ENCODE measurements at places on chromosomes 3 and 15.

- DNase-seq = no peak
These were observed 32.4 kb upstream of the DYNC1LI1 start for GRCh38 chr3:32603064-32603463.

- DNase-seq = no peak
These were observed 22.9 kb downstream of the NBEAL2 start for GRCh38 chr3:47002171-47003055.

- no peak for DNase-seq
These were observed 50.8 kb downstream of the SLC12A8 start for GRCh38 chr3:125161607-125162219.

DNA sequence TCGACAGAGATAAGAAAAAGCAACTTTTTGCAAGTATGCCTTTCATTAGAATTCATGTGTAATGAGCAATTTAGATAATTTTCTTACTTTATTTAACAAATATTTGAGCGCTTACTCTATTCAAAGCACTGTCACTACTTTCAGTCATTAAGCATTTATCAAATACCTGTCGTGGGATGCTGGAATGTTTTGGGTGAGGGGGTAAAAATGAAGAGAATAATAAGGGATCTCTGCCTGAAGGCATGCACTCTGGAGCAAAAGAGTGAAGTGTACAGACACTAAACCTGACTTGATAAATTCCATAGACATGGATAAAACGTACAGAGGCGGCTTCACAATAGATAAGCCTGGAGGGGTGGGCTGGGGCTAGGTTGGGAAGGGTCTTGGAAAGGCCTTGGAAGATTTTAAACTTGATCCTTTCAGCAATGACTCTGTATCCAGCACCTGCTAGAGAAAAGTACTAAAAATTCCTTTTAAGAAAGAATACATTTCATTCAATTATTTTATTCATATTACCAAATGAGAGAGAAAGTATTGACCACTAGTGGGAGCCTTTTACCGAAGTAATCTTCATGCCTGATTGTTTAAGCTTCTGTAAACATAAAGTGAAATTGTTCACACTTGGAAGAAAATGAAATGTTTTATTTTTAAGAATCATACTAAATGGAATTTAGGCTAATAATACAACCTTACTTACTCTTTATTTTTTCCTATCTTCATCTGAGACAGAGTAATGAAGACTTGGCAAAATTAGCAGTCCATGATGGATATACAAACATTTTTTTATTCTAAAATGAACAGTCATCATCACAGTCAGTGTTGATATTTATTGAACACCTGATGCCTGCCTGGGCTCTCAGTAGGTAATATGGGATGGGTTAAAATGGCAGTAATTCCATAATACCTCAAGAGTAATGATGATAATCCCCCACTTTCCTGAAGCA is 113.2 kb downstream of the PPP2R3A start:
- no peak for DNase-seq

DNA sequence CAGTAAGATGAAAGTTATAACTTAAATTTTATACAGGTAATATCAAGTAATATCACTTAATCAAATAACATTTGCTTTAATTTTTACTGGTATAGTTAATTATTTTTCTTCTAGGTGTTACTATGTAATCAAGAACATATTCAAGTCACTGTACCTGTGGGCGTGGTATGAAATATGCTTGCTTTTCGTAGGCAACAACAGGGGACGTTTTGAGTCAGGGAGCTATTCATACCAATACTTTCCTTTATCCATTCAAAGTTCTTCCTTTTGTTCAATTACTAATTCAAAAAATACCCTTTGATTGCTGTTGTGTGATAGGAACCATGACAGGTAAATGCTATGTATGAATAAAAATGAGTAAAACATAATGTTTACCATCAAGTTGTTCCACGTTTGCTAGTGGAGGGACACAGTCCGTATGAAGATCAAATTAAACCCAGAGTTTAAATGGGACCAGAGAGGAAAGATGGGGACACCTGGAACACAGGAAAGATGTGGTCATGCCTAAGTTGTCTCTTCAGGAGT is 654.0 kb upstream of the KCNMB2 start:
- no peak for DNase-seq

- no peak for DNase-seq
These were observed 29.7 kb downstream of the HAPLN3 start for GRCh38 chr15:88865498-88866099.

DNA sequence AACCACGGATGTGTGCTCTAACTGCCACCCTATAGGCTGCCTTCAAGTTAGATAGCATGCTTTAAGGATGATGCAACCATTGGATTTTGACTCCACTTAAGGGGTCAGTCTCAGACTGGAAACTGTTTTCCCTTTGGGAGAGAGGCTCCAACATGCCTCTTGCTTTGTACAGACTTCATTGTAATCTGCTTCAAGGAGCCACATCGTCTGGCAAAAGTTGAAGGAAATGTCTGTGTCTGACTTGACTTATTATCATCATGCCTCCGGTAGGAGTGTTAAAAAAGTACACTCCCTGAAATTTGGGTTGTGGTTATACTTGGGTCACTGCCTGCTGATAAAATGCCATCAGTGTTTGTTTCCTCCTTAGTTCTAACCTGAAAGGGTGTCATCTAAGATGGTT is 245.4 kb upstream of the CDIN1 start:
- DNase-seq = no peak

DNA sequence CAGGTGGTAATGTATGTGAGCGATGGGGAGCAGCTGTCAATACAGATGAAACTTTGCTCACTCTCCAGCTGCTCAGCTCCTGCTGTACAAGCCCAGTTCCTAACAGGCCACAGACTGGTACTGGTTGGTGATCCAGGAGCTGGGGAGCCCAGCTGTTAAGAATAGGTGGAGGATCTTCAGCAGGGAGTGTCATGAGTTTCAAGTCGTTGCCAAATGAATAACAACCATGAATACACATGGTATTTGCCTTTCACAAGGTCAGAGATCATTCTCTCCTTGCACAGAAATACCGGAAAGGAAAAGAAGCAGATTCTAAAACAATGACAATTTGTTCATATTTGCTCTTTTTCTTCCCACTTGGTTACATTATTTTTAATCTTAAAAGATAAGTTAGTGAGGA is 5.1 kb downstream of the PLSCR1 start:
- DNase-seq = no peak

GRCh38 chr3:134956395-134956794 is 161.3 kb downstream of the EPHB1 start:
- no peak for DNase-seq

DNA sequence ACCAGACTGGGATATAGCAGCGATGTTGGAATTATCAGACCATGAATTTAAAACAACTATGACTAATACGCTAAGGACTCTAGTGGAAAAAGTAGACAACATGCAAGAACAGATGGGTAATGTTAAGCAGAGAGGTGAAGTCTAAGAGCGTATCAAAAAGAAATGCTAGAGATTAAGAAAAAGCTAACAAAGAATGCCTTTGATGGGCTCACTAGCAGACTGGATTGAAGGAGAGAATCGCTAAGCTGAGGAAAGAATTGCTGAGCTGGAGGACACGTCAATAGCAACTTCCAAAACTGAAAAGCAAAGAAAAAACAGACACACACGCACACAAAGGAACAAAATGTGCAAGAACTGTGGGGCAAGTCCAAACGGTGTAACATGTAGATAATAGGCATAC is 20.0 kb upstream of the CMTM6 start:
- no peak for DNase-seq

DNA sequence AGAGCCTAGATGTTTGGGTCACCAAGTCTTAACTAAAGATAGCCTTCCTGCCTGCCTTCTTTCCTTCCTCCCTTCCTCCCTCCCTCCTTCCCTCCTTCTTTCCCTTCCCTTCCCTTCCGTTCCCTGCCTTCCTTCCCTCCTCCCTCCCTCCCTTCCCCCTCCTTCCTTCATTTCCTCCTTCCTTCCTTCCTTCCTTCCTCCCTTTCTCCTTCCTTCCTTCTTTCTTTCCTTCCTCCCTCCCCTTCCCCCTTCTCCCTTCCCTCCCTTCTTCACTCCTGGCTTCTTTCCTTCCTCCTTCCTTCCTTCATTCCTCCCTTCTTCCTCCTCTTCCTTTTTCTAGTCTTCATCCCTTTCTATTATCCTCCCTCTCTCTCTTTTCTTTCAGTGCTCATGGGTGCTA is 2.0 kb downstream of the DNAJB8 start:
- DNase-seq = no peak

GRCh38 chr15:44087578-44088465 is 107.2 kb downstream of the FRMD5 start:
- no peak for DNase-seq

- DNase-seq = no peak
These were observed 103.0 kb downstream of the P3H2 start for GRCh38 chr3:190017521-190018288.

GRCh38 chr3:57943525-57944495 is 64.4 kb upstream of the FLNB start:
- DNase-seq = no peak

DNA sequence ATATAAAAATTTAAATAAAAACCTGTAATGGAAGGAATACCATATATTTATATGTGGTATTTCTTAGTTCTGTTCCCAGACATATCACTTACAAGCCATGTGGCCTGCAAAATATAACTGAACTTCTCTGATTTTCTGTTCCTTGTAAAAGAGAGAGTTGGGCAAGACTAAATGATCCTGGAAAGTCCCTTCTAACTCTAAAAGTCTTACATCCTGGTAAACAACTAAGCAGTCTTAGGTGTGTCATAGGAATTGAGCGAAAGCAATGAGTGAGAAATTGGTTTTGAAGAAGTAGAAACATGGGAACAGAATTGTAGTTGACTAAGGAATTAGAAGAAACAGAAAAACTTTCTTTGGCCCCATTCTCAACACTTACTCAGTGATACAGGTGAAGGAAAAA is 25.3 kb upstream of the IL20RB start:
- no peak for DNase-seq

DNA sequence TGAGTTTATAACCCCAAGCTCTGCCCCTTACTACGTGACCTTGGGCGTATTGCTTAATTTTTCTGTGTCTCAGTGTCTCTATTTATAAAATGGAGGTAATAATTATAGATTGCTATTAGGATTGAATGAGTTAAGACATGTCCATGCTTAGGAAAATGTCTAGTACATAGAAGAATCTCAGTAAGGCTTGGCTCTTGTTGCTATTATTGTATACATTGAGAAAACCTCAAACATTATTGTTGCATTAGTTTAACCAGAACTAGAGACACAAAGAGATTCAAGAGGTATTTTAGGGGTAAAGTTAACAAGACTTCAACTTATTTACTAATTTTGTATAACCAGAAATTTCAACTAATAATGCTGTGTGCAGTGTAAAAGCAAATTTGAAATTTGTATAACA is 66.7 kb downstream of the MEF2A start:
- no peak for DNase-seq

DNA sequence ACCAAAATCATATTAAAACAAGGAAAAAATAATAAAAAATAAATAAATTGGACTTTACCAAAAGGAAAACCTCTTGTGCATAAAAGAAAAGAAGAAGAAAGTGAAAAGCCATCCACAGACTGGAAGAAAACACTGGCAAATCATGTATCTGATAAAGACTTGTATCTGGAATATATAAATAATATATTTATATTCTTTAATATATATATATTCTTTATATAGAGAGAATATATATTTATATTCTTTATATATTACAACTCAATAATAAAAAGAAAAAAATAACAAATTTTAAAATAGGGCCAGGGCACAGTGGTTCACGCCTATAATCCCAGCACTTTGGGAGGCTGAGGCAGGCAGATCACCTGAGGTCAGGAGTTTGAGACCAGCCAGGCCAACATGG is 27.1 kb upstream of the ZNF445 start:
- DNase-seq = no peak

DNA sequence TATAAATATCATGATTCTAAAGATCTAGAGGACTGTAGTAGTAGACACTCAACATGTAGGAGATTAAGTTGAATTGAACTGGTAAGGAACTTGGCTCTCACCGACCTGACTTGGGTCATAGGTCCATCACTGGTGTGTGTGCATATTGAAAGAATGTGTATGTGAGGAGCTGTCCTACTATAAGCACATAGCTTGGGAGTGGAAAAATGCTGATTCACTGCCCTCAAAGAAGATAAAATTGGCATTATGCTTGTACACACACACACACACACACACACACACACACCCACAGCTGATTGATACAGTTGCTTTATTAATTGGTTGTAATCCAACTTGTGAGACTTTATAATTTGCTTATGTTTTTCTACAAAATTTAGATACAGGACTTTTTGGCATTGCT is 411.0 kb upstream of the NR2F2 start:
- no peak for DNase-seq

DNA sequence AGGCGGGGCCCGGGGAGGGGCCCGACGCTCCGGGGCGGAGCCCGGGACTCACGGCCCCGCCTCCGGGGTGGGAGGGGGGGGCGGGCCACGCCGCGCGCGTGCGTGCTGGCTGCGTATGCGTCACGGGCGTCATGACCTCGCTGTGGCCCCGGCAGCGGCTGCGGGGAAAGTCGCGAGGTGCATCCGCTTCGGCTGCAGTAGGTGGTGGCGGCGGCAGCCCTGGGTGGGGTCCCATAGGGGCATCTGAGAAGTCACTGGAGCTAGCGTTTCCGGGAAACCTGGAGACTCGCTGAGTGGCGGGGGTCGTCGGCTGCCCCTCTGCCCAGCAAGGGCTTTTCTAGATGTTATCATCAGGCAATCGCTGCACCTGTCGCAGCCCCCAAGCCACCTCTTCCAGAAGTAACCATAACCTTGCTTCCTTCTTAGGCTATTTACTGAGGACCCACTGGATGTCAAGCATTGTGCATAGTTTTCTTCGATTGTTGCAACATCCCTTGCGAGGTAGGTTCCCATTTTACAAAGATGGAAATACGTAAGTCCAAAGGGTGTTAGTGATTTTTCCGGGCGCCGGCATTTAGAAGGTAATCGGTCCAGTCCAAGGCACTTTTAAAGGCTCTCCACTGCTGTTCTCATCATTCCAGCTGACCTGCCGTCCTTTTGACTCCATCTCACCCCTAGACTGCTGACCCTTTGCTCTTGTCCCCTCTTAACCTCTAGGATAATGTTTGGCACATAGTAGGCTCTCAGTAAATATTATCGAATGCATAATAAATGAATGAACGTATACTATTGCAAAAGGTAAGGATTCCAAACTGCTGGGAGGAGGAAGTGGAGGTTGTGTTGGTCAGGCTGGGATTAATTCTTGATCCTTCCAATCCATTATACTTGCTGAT is at the start of gene GDPGP1:
Gene GDPGP1 (plus strand): TSS at position 114 of the 893 bp plus-strand sequence. CDS start 6,700 bp downstream, outside the sequence.
- DNase-seq = peak; percentile 82

DNA sequence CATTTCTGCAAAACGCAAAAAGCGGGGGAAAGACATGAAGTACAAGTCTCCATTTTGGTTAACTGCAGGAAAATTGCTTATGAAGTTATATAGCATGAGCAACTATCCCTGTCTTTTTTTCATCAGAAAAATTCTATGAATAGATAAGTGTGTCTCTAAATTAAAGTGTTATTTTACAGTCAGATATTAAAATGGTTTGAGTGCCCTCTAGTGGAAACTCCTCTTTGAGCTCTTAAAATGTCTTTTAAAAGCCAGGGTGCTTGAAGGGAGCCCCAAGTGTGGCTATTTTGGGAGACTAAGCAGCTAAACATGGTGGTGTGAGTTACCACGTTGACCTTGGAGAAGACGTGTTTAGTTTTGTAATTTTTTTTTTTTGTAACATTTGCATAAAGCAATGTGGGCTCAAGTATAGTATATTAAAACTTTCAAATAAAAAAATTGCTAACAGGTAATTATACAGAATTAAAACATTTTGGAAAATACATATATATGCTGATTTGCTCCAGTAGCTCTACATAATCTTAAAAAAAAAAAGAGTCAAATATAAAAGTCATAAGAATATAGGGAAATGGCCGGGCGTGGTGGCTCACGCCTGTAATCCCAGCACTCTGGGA is 77.2 kb downstream of the PPP2R3A start:
- peak; percentile 26 for DNase-seq

- no peak for DNase-seq
These were observed 65.4 kb downstream of the TFRC start for GRCh38 chr3:196016485-196016884.

Data from thymus (tissue), 14 donors.